GM23248 (cell line): ENCODE measurements at places on chromosomes 6 and 20. TPM values are rescaled to one million over a fixed set of nuclear protein-coding genes. Genes with fewer than 3 reads are reported as not detected.

DNA sequence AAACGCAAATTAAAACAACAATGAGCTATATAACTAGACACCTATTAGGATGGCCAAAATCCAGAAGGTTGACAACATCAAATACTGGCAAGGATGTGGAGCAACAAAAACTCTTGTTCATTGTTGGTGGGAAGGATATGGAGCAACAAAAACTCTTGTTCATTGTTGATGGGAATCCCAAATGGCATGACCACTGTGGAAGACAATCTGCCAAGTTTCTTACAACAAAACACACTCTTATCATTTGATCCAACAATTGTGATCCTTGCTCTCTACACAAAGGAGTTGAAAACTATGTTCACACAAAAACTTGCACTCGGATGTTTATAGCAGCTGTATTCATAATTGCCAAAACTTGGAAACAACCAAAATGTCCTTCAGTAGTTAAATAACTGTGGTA is 61.8 kb upstream of the LAMA2 start:
- DNase-seq, result no peak

GMPR gene
- polyA plus RNA-seq, result 1.5 and 2.3 TPM in 2 replicates

GRCh38 chr6:161363286-161363685 is 89.4 kb upstream of the AGPAT4 start:
- no peak for DNase-seq

DNA sequence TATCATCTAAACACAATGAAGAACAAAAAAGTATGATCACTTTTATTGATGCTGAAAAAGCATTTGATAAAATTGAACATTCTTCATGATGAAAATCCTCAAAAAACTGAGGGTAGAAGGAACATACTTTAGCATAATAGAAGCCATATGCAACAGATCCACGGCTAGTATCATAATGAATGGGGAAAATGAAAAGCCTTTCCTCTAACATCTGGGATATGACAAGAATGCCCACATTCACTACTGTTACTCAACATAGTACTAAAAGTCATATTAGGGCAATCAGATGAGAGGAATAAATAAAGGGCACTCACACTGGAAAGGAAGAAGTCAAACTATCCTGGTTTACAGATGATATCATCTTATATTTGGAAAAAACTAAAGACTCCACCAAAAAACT is 256.6 kb downstream of the RFPL4B start:
- DNase-seq, result peak; percentile 23

TTLL9 gene
- not detected in 2 replicates for polyA plus RNA-seq

- DNase-seq, result no peak
Observed at GRCh38 chr6:94468830-94469229, 1049.5 kb upstream of the EPHA7 start.

MUCL3 gene
- not detected in 2 replicates for polyA plus RNA-seq

GRCh38 chr20:24699321-24700165 is 230.1 kb downstream of the SYNDIG1 start:
- peak; percentile 46 for DNase-seq

DNA sequence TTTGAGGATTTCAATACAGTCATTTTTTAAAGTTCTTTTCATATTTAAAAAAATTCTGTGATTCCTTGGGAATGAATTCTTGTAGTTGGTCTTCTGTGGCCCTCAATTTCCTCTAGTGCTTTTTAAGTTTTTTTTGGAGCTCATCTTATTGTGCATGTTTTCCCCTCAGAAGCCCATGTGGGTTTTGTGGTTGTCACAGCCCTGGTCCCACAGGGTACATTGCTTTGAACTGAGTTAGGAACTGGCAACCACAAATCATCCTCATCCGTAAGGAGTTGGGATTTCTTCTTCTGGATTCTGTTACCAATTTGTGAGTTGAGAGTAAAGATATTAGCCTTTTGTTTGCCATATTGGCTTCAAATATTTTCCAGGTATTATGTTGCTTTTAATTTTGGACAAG is 89.9 kb downstream of the AKAP7 start:
- DNase-seq, result no peak

DNA sequence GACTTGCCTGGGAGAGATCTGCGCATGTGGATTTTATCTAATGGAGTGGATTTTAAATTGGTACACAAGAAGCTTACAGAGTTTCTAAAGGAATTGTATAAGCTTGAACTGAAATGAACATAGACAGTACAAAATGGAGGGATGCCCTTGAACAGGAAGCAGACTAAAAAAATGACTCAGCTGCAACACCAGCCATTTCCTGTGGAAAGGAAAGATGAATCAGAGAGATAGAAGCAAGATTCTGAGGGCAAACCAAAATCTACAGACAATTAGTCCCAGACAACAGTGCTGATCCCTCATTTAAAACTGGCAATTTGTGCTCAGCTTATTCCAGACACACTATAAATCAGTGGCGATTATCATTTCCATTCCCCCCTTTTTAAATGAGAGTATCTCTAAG is 114.6 kb upstream of the TCF21 start:
- DNase-seq, result peak; percentile 85

DNA sequence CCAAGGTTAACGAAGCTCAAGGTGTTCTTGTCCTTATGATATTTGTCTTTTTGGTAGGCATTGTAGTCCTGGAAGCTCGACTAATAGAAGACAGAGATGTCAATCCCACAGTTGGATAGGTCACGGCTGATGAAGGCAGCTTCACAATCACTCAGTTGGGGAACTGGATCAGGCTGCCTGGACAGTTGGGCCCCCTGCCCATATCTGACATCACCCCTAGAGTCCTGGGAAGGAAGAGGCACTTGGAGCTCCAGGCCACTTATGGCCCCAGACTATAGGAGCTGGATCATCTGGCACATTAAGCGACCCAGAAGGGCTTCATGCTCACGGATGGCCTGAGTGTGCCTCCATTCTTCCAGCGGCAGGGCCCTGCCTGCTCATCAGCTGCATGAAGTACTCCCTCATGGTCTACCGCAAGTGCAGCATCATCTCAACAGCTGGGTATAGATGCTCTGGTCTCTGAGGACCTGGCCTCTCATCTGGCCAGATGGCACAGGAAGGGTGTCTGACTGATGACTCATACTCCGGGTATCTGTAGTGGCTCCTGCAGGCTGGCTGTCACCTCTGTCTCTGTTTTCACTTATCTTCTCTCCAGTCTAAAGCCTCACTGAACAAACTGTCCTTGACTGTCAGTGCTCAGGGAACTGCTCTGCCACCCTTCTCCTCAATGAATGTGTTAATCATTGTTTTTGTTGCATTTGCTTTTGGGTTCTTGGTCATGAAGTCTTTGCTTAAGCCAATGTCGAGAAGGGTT is 29.2 kb upstream of the SSR1 start:
- peak; percentile 50 for DNase-seq

GRCh38 chr20:34579191-34579978 is 20.9 kb downstream of the MAP1LC3A start:
- DNase-seq, result peak; percentile 95

C6orf52 gene
- 0.75 and 0.99 TPM in 2 replicates for polyA plus RNA-seq

TGM3 gene
- polyA plus RNA-seq, result 0.14 and 0.25 TPM in 2 replicates

APCDD1L gene
- polyA plus RNA-seq, result 15.7 and 16.6 TPM in 2 replicates
